NCI-H1930 (cell line): ENCODE measurements at places on chromosomes 7 and 10.
A peak's percentile ranks its signal among the peaks of the same experiment; 100 is the strongest.

- peak; percentile 16 for DNase-seq
Measured at GRCh38 chr10:99435986-99436638, 5.7 kb upstream of the GOT1 start.

DNA sequence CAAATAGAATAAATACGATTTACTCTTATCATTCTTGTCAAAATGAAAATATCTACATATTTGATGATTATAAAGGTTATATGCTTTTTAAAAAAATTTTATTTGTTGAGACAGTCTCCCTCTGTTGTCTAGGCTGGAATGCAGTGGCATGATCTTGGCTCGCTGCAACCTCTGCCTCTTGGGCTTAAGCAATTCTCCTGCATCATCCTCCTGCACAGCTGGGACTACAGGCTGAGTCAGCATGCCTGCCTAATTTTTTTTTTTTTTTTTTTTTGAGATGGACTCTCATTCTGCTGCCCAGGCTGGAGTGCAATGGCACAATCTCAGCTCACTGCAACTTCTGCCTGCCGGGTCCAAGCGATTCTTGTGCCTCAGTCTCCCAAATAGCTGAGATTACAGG lies 48.9 kb downstream of the PUS7 start:
- no peak for DNase-seq

- no peak for DNase-seq
Measured at GRCh38 chr7:154591544-154591943, 411.4 kb downstream of the PAXIP1 start.

DNA sequence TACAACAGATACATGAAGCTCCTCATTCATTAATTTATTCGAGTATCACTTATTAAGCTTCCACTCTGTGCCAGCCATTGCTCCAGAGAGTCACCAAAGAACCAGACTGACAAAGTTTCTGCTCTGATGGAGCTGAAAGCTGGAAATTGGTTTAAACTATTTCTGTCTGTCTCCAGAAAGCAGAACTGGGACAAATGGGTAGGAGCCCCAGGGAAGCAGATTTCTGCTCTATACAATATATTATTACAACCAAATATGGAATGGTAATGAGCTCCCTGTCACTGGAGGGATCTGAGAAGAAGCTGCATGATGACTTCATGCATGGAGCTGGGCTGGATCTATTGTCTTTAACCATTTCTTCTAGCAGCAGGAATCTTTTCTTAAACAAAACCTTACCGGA lies 165.4 kb upstream of the ADO start:
- DNase-seq = no peak

DNA sequence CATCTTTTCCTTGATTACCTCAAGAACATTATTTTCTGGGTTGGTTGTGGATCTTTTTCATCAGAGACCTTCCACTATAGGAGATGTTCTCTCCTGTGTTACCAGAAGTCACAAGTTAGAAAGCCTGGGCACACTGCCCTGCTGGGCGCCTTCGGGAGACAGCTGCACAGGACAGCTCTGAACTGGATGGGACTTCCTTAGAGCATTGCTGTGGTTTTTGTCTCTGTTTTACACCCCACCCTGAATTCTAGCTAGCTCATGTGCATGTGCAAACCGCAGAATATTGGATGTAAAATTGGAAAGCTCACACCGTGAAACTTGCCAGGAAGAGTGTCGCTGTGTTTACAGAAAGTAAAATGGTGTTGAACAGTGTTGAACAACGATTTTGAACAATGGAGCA lies 54.4 kb upstream of the SEC61G start:
- no peak for DNase-seq

- DNase-seq = no peak
Measured at GRCh38 chr10:18216482-18216881, 76.3 kb downstream of the CACNB2 start.

- DNase-seq = no peak
Measured at GRCh38 chr10:80493522-80494051, 39.5 kb downstream of the TSPAN14 start.

- DNase-seq = no peak
Measured at GRCh38 chr7:141161550-141162535, 88.0 kb downstream of the TMEM178B start.

DNA sequence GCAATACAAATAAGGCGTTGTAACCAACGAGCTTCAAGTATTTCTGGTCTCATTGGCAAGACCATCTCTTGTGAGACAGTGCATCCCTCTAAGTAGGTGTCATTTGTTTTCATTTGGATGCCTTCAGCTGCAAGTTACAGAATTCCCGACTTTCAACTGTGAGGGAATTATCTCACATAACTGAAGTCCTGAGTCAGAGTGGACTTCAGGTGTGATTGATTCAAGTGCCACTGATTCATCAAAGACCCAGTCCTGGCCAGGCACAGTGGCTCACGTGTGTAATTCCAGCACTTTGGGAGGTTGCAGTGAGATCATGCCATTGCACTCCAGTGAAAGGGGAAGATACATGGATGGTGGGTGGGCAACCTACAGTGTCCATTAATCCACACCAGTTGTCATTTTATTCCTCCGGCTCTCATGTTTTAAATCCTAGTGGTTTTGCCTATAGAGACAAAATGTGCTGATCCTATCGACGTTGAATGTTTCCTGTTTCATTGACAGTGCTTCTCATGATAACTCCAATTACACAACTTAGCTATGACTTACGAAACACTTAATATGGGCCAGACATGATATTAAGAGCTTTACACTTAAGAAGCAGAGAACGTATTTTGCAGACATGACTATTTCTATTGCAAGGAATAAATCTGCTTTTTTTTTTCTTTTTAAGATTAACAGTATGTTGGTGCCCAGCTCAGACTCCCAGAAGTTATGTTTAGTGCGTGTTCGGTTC lies 268.0 kb downstream of the FRMD4A start:
- no peak for DNase-seq

DNA sequence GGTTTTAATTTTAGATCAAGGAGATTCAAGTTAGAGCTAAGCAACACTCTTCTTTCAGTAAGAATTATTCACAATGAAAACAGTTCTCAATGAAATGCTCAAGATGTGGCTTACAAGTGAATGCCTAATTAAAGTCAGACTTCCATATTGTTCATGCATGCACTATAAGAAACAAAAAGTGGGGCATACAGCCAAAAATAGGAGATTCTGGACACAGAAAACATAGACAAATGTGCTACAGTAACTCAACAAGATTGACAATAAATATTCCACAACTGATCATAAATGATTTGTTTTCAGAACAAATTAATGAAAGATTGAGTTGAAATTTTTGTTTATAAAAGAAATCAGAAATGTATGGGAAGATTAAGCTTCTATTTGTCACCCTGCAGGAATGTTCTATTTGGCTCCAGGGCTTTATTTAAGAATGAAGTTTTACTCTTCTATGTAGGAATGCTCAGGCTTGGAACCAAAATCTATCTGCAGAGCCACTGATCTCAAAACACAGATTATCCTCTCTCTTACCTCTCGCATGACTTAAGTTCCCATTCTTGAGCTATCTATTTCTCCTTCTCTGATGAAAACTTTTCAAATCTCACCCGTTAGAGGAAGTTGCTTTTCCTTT lies 89.0 kb upstream of the PIP4K2A start:
- no peak for DNase-seq

DNA sequence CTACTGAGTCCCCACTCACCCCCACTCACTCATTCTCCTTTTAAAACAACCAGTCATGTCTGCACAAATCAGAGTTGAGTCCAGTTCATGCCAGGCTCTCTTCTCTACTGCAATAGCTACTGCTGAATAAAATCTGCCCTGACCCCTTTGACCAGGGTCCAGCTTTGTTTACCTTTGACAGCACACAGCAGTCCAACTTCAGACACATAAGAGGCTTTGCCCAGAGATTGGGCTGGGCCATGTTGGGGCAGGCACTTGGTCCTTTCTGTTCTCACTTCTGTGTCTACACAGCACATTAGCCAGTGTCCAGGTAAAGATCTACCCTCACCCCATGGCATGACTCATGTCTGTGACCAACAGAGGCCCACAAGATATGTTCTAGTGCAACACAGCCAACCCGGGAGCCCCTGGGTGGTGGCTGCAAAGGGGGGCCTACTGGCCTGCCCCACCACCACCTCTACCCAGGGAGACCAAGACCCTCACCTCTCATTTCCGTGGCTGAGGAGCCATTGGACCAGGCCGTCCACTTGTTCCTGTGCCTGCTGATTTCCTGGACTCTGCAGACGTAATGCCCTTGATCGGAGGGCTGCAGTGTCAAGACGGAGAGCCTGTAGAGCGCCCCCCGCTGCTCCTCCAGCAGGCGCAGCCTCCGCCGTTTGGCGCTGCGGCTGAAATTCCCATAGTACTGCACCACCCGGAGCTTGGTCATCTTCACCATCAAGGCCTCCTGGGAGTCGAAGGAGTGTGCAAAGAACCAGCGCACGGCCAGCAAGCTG lies 8.0 kb downstream of the VSTM4 start:
- no peak for DNase-seq

DNA sequence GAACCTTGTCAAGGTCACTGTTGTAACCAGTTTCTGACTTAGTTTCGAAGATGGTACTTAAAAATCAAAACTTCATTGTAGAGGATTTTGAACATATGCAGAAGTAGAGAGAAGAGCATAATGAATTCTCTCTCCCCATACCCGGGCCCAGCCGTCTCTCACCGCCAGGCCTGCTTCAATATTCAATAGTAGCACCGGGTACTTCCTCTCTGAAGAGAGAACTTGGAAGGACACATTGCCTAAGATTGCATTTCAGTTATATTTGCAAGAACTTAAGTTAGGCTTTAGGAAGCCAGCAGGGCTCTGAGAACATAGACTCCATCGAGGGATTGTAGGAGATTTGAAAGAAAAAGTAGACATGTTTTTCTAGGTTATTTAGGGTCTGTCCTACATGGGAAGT lies 19.1 kb downstream of the LMTK2 start:
- no peak for DNase-seq

- DNase-seq = no peak
Measured at GRCh38 chr10:129929343-129930292, 34.5 kb downstream of the EBF3 start.

DNA sequence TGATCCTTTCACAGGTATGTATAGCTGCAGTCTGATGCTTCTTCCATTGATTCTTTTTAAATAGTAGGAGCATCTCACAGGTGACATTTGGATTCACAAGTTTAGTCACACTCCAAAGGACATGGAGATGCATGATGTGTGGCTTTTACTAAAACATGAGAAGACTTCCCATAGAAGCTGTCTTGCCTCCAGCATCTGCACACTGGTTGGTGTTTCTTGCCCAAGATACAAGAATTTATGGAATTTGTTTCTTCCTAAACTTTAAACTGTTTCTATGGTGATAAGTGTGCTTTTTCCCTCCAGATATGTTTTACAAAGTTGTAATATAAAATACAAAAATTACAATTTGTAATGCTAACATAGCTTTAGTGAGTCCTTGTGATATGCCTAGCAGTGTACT lies 24.2 kb downstream of the ADIRF start:
- no peak for DNase-seq

GRCh38 chr7:93592588-93593266 lies 18.2 kb upstream of the CALCR start:
- no peak for DNase-seq

- no peak for DNase-seq
Measured at GRCh38 chr7:131501422-131501821, 55.0 kb downstream of the PODXL start.

DNA sequence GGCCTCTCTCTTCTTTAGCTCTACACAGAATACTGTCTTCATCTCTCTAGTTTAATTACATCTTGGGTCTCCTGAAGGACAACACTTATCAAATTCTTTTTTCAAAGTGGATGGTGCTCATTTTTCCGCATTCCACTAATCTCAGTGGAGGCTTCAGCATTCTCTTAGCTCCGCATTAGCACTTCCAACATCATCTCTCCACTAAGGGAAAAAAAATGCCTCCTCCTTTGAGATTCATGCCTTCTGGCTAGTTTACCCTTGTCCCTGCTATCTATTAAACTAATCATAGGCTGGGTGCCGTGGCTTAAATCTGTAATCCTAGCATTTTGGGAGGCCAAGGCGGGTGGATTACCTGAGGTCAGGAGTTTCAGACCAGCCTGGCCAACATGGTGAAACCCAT lies 9.2 kb downstream of the PPP3CB start:
- no peak for DNase-seq

- DNase-seq = no peak
Measured at GRCh38 chr10:68348265-68348741, 15.6 kb upstream of the PBLD start.

DNA sequence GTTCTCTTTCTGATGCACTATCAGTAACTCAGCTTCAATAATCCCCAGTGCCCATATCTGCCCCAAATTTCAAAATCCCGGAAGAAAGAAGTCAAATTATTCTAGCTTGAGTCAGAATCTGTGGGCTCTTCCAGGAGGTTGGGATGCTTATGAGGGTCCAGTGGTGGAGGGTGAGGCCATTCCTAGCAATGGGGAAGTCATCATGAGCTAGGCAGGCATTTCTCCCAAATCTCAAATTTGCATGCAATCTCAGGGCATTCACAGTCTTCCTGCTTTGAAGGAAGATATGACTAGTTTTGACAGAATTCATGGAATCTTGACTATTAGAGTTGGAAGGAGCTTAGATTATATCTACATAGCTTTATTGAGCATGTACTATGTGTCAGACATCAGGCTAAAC lies 164.3 kb upstream of the AGK start:
- no peak for DNase-seq

DNA sequence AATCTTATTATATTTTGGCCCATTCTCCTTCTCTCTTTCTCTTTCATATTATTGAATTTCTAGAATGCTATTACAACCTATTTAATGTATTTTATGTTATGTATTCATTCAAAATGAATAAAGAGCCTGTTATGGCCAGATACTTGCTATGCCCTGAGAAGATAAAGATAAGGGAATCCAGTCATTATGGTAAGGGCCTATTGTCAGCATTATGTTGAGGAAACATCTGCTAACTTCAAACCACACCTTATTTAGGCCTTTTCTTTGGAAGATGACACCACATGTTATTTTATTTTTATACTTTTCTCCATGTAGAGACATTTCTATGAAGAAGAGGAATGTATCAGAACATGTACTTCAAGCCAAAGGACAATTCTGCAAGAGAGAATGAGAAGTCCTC lies 60.5 kb upstream of the MPP7 start:
- DNase-seq = no peak

GRCh38 chr10:4698075-4698474 lies 127.9 kb upstream of the AKR1E2 start:
- DNase-seq = no peak

GRCh38 chr10:85222300-85222699 lies 893.9 kb downstream of the CCSER2 start:
- DNase-seq = no peak

DNA sequence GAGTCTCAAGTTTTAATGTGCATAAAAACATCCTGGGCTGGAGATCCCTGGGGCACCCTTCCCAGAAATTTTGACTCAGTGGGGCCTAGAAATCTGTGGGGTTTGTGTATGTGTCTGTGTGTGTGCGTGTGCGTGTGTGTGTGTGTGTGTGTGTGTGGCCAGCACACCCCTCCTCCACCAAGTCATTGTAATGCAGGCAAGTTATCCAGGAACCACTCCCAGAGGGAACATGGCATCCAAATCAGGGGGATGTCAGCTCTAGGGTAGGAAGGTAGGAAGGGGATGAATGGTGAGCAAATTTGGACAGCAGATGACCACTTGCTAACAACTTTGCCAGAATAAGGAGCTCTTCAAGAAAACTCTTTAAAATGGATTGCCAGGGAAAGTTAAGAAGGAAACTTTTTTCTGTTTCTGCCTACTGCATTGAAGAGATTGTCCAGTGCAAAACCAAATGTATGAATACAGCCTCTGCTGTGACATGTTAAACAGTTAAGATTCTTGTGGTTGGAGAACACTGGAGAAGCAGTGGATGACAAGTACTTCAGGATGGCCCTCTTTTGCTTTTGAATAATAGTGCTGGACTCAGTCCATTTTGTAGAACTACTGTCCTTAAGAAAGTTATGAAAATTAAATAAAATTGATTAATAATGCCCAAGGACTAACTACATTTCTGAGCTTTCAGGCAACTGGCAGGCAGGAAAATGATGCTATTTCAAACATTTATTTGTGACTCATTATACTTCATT lies 12.3 kb downstream of the STAMBPL1 start:
- no peak for DNase-seq
